ENCODE measurements at places on chromosomes 5 and 9. TPM values are rescaled to one million over a fixed set of nuclear protein-coding genes. Genes with fewer than 3 reads are reported as not detected.

Gene OBP2B
- not detected for total RNA-seq

Gene C5orf63
- total RNA-seq: 10.1 TPM

Gene PLPP7
- total RNA-seq: 1.5 TPM

Gene AIF1L
- 12.3 TPM for total RNA-seq

Gene LCP2
- 83.1 TPM for total RNA-seq

Gene ARID3C
- total RNA-seq: not detected

Gene NR5A1
- not detected for total RNA-seq

Gene HMMR
- 1.6 TPM for total RNA-seq

DNA sequence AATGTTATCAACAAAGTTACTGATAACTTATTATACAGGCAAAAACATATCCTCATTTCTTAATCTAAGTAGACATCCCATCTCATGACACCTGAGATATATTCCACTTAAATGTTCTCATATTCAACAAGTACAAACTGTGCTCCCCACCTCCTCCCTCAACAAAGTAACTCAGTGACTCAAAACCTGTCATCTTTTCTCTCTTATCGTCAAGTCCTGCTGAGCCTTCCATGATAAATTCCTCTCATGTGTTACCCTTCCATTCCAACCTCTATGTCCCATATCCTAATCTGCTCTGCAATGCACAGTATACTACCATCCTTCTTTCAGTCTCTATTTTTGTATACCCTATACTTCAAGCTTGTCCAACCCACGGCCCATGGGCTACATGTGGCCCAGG is 13.6 kb downstream of the RNF145 start:
- DNase-seq: no peak

DNA sequence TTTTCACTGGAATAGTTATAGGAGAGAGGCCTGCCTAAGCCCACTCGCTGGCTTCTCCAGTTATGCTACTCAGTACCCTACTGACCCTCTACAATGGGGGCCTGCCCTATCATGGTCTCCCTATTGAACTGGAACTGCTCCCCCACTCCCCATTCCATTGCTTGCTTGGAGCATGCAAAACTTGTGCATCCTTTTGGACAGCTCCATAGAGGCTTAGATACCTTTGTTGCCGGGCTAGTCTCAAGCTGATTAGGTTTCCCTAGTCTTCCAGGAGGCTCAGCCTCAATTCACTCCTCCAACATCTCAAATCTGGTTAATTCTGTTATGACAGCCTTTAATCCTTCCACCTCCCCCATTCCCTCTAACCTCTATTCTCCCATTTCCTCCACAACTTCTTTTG is 39.9 kb downstream of the KIF24 start:
- DNase-seq: no peak

GRCh38 chr9:401223-401622 is 186.6 kb downstream of the DOCK8 start:
- no peak for DNase-seq

- DNase-seq: no peak
Observed at GRCh38 chr9:37954581-37954981, 50.7 kb upstream of the SLC25A51 start.

DNA sequence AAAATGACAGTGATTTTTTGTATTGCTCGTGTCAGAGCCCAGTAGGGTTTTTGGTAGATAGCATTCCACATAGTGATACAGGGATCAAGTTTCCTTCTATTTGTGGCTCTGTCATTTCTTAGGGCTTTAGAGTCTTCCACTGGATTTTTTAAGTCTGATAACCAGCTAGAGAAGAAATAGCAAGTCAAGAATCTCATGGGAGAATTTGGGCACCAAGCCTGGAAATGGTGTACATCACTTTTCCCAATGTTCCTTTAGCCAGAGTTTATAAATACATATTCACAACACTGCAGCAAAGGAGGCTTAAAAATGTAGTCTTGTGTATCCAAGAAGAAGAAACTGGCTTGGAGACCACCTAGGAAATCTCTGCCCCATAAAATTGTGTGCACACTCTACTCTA is 647.1 kb upstream of the KLF4 start:
- DNase-seq: no peak

DNA sequence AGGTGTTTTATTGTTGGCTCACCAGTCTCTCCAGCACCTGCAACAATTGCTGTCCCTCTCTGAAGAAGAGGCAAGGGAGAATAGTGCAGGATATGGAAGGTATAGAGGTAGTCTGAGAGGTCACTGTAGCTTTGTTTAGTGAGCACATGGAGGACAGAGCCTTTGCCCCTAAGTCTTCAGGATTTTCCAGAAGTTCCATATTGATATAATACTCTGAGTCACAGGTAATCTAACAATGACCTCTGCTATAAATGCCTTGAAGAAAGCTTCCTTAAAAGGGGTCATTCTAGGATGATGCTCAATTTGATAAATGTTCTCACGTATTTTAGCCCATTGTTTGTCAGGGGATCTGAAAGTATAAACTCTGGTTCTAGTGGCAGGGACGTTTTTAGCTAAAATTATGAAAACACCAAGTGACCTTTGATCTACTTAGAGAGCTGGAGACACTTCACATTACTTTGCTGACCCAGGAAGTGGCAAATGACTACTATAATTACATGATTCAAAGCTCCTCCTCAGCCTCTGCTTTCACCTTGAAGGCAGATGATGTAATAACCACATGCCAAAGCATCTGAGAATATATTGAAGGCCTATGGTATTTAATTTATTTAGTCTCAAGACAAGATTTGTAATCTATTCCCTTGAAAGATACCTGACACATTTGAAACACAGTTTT is 366.9 kb upstream of the NUDT12 start:
- DNase-seq: no peak

- DNase-seq: no peak
Observed at GRCh38 chr5:142813220-142813619, 43.0 kb downstream of the ARHGAP26 start.

- DNase-seq: no peak
Observed at GRCh38 chr5:152704286-152704685, 299.2 kb upstream of the NMUR2 start.

- no peak for DNase-seq
Observed at GRCh38 chr5:134458234-134459009, 46.7 kb upstream of the CDKN2AIPNL start.

DNA sequence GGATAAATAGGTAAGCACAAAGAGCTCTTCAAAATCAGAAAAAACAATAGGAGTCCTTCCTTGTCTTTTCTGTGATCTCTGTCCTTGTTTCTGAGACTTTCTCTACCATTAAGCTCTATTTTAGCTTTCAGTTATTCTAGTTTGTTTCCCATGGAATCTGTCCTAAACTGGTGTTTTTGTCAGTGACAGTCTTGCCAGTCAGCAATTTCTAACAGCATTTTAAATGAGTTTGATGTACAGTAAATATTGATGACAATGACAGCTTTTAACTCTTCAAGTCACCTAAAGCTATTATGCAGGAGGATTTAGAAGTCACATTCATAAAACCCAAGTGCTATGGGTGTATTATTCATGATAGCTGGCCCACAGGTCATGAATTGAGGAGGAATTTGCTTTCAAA is 17.9 kb downstream of the TIGD6 start:
- DNase-seq: no peak

DNA sequence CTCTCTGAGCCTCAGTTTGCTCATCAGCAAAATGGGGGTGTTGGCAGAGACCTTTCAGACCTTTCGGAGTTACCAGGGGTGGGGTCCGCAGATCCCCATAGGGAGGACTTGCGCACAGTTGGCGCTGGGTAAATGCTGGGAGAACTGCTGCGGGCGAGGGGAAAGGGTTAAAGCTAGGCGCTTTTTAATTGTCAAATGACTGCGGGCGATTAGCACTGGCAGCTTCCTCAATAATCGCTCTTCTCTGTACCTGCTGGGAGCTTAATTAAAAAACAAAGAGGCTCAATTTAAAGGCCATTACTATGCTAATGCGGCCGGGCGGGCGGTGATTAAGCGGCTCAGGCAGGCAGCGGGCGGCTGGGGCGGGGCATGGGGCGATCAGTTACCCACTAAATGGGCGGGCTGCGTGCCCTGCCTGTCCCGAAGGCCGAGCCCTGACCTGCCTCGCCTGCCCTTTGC is 63.0 kb downstream of the LMX1B start:
- no peak for DNase-seq

DNA sequence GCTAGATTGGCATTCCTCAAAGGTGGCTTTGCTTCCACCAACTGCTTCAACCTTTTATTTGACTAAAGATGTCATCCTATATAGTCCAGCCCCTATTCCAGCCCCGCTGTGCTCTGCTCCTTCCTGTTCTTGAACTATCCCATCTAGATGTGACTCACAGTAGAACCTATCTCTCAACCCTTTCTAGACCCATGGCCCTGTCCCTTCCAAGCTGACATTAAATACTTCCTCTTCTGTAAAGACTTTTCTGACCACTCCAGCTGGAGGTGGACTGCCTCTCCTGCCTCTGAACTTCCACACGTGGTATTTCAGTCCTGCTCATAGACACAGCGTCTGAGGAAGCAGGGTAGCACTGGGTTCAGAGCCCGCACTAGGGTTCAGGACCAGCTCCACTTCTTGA is 32.4 kb downstream of the OSTF1 start:
- DNase-seq: no peak

DNA sequence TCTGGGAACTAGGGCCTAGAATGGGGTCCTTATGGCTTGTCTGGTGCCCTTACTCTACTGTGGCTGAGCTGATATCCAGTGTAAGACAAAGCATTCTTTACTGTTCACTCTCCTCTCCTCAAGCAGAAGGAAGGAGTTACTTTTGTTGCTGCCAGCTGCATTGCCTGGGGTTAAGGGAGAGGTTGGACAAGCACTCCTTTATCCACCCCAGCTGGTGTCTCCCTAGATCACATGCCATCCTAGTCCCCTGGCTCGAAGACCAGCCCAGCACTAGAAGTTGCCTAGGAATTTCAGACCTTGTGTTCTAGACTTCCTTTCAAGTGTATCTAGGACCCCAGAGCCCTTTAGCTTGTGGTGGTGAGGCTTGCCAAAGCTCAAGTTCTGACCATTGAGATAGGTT is 1051.5 kb upstream of the C9orf72 start:
- DNase-seq: no peak

DNA sequence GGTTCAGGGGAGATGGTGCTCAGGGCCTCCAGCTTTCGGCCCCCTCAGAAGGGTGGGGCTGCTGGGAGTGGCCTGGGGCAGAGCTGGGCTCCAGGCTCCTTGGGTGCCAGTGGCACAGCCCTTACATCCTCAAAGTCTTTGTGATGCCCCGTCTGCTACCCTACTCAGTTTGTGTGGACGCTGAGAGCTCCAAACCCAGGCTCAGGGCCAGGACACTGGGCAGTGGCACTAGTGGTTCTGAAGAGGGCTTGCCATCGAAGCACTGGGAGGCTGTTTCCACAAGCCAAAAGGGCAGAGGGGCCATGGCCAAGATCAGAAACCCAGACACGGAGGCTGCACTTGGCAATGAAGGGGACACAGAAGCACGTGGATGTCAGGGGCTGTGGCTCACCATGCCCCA is 99.1 kb downstream of the GABBR2 start:
- DNase-seq: no peak

DNA sequence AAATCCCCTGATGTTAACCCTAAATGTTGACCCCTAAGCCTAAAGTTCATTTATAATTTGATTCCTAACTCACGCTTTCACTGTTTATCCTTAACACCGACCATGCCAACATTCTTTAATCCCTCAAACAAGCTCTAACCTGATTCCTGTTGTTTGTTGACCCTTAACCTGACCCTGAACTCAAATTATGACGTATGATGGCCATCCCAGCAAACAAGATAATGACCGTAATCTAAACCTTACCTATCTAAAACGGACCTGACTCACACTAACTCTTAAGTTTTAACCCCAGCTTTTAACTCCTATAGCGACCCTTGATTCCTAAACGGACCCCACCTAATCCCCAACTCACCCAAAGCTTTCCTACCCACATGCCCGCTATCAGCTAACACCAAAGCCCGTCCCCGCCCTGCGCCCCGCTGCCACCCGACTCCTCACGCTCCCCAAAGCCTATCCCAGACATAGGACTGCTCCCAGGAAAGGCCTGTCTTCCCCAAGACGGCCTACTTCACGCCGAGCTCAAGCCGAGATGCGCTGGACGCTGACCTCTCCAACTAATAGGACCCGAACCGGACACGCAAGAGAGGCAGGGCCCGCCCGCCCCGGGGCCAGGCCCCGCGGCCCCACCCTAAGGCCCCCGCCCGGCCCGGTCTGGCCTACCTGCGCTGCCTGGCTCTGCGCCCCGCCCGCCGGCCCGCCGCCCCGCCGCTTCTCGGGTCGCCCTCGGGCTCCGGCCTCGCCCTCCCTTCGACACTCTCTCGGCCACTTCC is 395 bp downstream of the TLN1 start:
- no peak for DNase-seq

DNA sequence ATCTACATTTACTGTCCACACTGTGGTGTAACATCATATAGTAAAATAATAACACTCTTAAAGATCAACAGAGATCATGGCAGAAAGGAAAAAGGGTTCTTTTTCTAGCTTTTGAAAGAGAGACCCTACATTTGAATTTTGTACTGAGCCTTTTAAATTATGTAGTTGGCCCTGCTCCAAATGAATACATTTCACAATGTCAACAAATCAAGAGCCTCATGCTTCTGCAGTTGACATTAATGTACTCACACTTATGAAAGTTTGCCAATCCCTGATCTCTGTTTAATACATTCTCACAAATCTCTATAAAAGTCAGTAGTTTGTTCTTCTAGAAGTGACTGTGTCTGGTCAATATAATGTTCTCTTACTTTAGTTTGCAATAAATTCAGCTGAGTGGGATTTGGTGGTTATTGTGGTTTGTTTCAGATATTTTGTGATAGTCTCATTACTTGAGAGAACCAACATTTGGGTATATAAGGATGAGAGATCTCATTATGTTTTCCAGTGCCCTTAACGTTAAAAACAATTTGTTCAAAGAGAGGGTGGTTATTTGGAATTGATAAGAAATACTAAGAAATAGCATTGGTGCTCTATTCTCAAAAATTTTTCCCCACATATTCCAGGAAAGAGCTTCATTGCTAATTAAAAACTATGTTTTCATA is 277.8 kb upstream of the FTMT start:
- DNase-seq: no peak

- no peak for DNase-seq
Observed at GRCh38 chr5:107772418-107773310, 101.9 kb upstream of the EFNA5 start.

- DNase-seq: no peak
Observed at GRCh38 chr5:115033861-115034260, 135.8 kb downstream of the TRIM36 start.
